Activated T-cell treated with anti-CD3 and anti-CD28 coated beads, Interleukin-2, amount 50 U/mL, for 72 hours (primary cell): ENCODE measurements at places on chromosomes 5 and 9.

DNA sequence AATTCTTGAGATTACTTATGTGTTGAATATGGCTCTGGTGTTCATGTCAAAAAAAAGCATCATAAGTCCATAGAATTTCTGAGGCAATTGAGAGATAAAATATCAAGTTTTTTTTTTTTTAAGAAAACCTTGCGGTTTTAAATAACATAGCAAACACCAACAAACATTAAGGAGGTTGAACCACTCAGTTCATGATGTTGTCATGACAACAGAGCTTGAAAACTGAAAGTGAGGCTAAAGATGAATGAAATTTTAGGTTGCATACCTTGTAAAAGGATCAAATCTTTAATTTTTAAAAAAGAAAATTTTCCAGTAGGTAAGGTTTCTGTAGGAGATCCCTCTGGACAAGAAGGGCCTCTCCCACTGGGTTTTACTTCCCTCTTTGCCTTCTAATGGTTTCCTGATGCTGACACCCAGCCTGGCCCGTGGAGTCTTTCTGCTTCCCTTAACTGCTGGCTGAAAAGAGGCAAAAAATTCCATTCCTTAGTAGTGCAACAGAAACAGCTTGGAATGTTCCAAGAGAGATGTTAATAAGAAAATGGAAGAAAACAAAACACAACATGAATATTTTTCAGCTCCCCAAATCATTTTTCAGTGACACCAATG is 60.0 kb upstream of the FER start:
- no peak for DNase-seq

GRCh38 chr5:97102010-97102470 is 40.4 kb downstream of the LIX1 start:
- no peak for DNase-seq

DNA sequence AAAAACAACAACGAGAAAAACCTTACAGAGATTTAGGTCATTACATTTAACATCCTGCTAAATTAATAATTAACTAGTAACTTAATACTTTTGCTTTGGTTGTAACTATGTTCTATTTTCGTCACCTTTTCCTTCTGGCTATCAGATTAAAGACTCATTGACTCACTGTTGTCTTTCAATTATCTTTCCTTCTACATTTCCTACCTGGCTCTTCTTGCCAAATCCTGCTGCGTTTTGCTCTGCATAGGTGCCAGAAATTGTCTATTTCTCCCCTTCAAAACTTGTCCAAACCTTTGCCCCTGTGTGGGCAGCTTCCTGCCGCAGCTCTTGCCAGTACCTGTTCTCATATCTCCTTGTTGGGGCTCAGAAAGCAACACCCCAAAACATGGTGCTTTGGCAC is 235.5 kb upstream of the ZNF608 start:
- no peak for DNase-seq

DNA sequence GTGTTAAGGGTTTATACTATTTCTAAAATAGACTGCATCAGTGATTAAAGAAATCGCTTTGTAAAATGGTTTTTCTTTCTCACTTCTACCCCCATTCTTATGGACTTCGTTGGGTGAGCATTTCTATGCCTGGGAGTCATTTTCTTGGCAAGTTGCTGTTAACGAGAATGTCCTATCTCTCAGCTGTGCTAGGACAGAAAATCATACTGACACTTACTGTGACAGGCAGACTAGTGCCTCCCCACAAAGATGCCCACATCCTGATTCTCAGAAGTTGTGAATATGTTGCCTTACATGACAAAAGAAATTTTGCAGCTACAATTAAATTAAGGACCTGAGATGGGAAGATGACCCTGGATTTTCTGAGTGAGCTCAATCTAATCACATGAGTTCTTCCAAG is 65.1 kb upstream of the NMUR2 start:
- DNase-seq: no peak

DNA sequence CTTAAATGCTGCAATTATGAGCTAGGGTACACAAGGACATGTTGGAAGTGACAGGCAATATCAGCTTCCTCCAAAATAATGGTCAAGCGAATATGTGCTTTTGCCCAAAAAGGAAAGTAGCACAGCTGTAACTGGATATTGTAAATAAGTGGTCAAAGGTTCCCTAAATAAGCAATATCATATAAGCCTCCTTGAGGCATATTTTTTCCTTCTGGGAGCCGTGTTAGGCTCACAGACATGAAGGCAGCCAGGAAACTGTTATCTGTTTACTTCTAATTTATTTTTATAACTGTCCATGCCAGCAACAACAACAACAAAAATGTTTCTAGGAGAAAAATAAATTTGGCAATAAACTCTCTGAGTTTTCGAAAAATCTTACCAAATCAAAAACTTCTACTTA is 648.3 kb downstream of the PDE4D start:
- DNase-seq: no peak

DNA sequence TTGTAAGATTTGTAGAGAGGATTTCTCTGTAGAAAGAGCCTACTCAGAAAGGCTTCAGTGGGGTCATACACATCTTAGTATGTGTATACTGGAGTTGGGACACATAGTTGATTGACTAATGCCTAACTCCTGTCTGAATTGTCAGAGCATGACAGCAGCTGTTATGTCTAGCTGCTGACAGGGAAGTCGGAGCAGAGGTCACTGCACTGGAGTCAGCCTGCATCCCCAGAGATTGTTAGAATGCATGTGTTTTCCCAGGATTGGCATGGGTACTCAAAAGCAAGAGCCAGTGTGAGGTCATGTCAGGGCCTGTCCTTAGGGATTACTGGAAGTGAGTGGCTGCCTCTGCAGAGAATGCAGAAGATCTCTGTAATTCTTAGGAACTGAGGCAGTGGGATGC is 82.7 kb downstream of the ITGA1 start:
- DNase-seq: no peak

DNA sequence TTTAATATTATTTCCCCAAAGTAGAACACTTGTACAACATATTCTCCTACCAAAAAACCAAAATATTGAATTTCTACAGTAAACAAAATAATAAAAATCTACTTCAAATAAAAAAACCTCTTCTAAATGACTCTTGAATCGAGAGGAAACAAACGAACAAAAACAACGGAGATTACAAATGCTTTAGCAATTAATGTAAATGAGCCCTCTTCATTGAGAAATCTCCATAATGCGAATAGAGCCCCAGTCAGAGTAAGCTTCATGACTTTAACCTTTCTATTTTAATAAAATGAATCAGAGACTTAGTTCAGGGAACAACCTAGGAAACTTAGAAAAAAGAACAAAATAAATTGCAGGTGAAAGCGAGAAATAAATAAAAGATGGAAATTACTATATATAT is 129.3 kb upstream of the SEMA6A start:
- no peak for DNase-seq

DNA sequence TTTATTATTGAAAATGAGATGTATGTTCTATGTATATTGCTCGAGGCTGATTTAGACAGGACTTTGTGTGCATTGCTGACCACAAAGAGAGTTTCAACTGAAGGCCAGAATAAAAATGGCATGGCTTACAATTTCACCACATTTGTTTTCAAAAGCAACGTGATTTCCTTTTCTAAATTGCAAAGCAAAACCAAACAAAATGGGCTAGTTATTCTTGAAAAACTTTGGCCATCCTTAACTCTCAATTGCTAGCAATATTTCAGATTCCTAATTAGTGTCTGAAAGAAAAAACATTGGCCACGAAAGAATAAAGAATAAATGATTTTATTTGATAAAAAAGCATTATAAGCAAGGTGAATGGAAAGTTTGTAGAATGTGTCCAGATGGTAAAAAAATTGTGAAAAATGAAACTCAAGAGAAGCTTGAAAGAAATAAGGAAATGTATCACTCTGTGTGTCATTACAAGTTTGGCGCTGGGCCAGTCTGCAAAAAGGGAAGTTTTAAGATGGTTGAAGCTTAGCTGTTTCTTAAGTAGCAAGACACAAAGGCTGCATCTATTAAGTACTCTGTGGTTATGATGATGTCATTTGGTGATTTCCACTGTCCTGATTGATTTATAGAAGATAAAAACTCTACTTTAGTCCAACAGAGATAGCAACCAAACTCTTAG is 89.2 kb upstream of the PRLR start:
- DNase-seq: peak; percentile 86

DNA sequence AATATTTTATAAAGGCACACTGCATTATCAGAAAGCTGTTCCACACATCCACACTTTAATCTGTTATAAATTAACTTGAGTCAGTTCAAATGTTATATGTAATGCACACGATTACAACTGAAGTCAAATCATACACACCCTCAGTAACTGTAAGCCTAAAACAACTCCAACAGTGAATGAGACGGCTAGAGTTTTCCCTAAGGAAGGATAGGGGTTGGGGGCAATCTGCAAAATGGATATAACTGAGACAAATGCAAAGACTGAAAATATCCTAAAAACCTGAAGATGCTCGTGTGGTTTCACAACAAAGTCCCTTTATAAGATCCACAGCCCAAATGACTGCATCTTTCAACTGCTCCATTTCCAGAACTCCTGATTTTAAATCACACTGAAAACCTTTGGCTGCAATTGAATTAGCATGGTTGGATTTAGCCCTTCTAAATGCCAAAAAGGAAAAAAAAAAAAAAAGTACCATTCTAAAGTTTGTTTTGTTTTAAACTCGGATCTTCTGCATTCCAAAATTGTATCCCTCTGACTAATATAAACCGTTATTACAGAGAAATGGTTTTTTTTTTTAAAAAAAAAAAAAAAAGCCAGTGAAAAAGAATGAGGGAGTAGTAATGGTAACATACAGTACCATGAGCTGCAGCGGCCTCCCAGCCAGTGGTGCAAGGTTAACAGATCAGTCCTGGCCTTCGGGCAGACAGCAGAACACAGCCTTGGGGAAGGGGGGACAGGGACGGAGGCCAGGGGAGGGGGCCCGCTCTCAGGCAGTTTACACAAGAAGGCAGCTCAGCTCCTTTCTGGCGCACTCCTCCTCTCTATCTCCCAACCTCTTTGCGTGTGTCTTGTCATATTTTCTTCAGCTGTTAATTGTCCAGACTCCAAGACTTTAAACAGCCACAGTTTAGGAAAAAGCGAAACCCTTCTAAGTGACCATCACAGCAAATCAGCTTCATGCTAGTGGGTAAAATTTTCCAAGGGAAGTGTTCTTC is 166.1 kb downstream of the BNC2 start:
- DNase-seq: no peak
